A549 treated with RU486 at 1 μM for 4 hours (cell line): ENCODE measurements at places on chromosomes 5 and 9. TPM values are rescaled to one million over a fixed set of nuclear protein-coding genes. Genes with fewer than 3 reads are reported as not detected.

Gene PCDHB10
- total RNA-seq = 0.06 TPM in 2 of 5 replicates, not detected in the others

Gene SMIM33
- total RNA-seq = not detected in 5 replicates

Gene LHX3
- 0.07 to 0.14 TPM (median 0.11 TPM) in 4 of 5 replicates, not detected in the other for total RNA-seq

Gene SET
- 401 to 564 TPM (median 434 TPM) in 5 replicates for total RNA-seq

Gene IFNA13
- not detected in 5 replicates for total RNA-seq

Gene ARHGEF37
- 0.65 to 0.84 TPM (median 0.83 TPM) in 5 replicates for total RNA-seq

Gene GAS1
- 0.07 to 0.12 TPM (median 0.09 TPM) in 4 of 5 replicates, not detected in the other for total RNA-seq

Gene RBM22
- 46.5 to 55.1 TPM (median 47.1 TPM) in 5 replicates for total RNA-seq

Gene ALG2
- total RNA-seq = 41.2 to 52.4 TPM (median 49.1 TPM) in 5 replicates

Gene TNC
- total RNA-seq = 0.87 to 1.4 TPM (median 0.99 TPM) in 5 replicates

Gene SPRY4
- 5.4 to 8.0 TPM (median 7.1 TPM) in 5 replicates for total RNA-seq

Gene N4BP3
- 1.1 to 1.4 TPM (median 1.3 TPM) in 5 replicates for total RNA-seq

Gene SLC34A3
- total RNA-seq = 0.07 to 0.08 TPM (median 0.07 TPM) in 3 of 5 replicates, not detected in the others

Gene LEAP2
- total RNA-seq = 0.56 to 1.1 TPM (median 0.76 TPM) in 5 replicates

Gene ANKRA2
- total RNA-seq = 6.9 to 12.5 TPM (median 12.0 TPM) in 5 replicates

Gene CEMIP2
- total RNA-seq = 60.8 to 93.0 TPM (median 67.0 TPM) in 5 replicates

Gene PHF24
- 0.12 to 0.31 TPM (median 0.20 TPM) in 4 of 5 replicates, not detected in the other for total RNA-seq

Gene STPG3
- total RNA-seq = not detected in 5 replicates

Gene PTGDS
- total RNA-seq = 0.25 to 0.76 TPM (median 0.59 TPM) in 3 of 5 replicates, not detected in the others

Gene BTNL3
- not detected in 5 replicates for total RNA-seq

Gene OLFM1
- 8.9 to 10.1 TPM (median 9.9 TPM) in 5 replicates for total RNA-seq

Gene SH3RF2
- 2.9 to 3.8 TPM (median 3.2 TPM) in 5 replicates for total RNA-seq

Gene GFRA3
- total RNA-seq = 0.09 to 0.12 TPM (median 0.12 TPM) in 3 of 5 replicates, not detected in the others

Gene CHD1
- 22.2 to 43.4 TPM (median 25.5 TPM) in 5 replicates for total RNA-seq

Gene SYNPO
- 20.6 to 28.6 TPM (median 26.2 TPM) in 5 replicates for total RNA-seq
